ENCODE measurements at places on chromosomes 12 and 14.

GRCh38 chr12:6386491-6386890, 2.5 kb downstream of the LTBR start:
- DNase-seq: no peak

DNA sequence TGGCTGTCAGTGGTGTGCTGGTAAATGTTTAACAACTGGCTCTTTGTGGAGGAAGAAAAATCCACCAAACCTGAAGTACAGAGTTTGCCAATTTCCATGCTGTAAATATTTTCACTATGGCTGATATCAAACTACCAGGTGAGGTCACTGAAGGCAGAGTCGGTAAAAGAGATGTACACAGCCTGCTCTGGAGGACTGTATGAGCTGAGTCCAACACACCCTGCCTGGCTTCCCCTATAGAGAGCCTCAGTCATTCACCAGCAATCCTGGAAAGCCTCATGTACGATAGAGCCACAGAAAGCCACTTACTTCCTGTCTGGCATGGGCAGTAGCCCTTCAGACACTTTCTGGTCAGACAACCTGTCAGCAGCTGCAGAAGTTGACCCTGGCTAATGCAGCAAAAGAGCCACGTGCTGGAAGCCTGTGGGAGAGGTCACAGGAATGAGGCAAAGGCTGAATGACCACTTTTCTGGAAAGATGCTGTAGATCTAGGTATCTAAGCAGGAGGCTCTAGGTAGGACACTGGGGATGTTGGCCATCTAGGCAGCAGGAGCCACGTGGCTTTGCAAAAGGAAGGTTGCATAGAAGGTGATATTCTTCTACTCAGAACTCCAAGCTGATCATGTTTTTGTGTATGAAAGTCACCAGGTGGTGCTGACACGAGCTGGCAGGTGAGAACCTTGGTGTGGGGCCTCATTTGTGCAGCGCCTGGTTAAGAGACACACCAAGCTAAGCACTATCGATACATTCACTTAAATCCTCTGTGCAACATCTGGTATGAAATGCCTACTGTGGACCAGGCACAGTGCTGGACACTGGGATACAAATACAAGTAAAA, 553.9 kb downstream of the VRK1 start:
- DNase-seq: no peak

DNA sequence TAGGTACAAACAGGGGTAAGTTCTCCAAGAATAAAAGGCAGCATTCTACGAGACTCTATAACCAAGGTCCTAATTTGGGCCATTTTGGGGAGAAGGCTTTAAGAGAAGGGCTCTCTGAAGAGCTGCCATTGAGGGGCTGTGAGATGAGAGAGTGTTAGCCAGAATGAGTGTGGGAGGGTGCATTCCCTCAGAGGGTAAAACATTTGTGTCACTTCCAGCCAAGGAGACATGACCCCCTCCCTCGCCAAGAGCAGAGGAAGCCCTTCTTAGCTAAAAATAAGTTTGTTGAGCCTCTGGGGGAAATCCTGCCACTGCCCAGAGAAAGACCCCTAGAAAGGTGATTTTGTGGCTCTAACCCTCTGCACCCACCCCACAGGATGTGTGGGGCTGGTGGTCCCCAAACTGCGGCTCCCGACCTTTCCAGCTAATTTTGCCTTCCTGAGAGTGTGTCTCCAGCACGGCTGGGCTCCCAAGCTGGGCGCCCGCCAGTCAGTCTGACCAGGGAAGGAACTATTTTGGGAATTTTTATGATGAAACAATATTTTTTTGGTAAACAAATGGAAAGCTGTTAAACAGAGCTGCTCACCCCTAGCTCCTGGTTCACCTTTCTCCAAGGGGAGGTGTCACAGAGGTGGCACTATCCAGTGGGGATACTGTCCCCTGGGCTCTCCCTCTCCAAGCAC, 65.9 kb upstream of the JDP2 start:
- DNase-seq: no peak

DNA sequence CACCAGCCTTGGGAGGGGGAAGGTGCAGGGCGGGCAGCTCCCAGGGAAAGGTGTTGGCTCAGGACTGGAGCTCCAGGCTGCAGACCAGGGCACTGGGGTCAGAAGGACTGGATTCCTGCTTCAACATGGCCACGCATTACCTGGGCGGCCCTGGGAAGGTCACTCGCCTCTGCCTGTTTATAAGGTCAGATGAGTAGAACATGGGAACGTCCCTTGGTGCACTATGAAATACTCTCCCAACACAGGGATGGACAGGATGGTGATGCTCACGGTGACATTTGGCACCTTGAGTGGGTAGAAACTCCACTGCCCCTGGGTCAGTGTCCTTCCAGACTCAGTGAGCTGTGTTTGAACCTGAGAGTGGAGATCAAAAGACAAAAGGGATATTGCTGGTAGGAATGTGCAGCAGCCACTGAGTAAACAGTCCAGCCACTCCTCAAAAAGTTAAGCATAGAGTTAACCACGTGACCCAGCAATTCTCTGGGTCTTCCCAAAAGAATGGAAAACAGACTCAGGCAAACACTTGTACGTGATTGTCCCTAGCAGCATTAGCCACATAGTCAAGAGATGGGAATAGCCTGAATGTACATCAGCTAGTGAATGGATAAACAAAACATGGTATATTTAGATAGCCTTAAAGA, 9.1 kb upstream of the BDKRB2 start:
- DNase-seq: no peak

GRCh38 chr12:102757154-102757881, 159.7 kb downstream of the PAH start:
- DNase-seq: peak; percentile 17

- DNase-seq: no peak
Observed at GRCh38 chr12:124792156-124792555, 71.5 kb downstream of the SCARB1 start.

Data from occipital lobe (tissue), 3 donors.